ENCODE measurements at places on chromosomes 4 and X. TPM values are rescaled to one million over a fixed set of nuclear protein-coding genes. Genes with fewer than 3 reads are reported as not detected.

ZNF157 gene
- not detected for total RNA-seq

MGAT4D gene
- not detected for total RNA-seq

RNF212 gene
- total RNA-seq = 0.29 TPM

GUCY1A1 gene
- total RNA-seq = 3.7 TPM

SSX4 gene
- not detected for total RNA-seq

FAM53A gene
- total RNA-seq = 0.73 TPM

FGF13 gene
- 0.55 TPM for total RNA-seq

DNA sequence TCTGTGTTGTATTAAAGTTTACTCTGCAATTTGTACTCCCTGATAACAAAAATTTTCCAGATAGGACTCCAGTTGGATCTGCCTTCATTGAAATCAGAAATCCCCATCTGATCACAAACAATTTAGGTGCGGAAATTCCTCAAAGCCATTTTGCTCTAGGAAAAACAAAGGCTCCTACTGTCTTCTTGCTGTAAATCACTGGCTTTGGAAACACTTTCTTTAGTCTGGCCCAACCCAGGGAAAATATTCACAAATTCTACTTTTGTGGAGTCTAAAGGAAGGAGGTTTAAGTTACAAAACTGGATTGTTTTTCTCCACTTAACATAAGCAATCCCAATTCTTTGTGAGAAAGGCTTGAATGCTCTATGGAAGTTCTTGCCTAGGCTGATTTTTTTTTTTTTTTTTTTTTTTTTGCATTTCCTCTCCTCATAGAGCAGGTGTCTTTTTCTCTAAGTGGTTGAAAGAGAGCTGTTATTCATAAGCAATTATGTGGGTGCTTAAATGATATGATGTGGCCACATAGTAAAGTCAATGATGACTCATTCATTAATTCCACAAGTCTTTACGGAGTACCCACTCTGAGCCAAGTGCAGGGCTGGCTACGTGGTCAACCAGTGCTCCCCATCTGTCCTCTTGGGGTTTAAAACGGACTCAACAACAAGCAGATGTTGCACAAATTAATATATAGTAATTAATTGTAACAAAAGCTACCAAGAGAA lies 261.4 kb downstream of the LDB2 start:
- DNase-seq = no peak

DNA sequence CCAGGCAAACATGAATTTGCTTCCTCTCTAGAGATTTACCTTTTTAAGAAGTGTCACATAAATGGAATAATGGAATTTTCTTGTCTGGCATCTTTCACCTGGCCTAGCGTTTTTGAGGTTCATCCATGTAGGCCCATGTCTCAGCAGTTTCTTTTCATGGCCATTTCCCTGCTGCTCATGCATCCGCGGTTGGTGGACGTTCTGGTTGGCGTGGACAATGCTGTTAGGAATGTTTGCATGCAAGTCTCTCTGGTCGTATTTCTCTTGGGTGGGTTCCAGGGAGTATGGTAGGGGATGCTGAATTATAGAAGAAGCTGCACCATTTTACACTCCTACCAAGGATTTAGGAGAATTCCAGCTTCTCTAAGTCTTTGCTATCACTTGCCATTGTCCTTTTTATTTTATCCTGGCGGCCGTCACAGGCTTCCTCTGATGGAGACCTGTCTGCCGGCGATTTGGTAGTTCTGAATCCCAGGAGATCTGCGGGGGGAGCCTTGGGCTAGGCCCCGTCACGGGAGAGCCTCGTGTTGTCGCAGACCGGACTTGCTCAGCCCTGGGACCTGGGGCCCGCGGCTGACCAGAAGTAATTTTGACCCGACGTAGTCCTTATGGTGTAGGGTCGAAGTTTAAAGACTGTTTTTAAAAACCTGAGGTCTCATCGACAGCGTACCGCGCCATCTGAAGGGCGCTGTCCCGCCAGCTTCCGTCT lies 56.9 kb upstream of the TADA2B start:
- no peak for DNase-seq

GRCh38 chrX:124488412-124489161 lies 142.2 kb downstream of the SH2D1A start:
- no peak for DNase-seq

YY2 gene
- total RNA-seq = 1.5 TPM

GRCh38 chrX:79336869-79337815 lies 30.0 kb downstream of the ITM2A start:
- DNase-seq = no peak

SYTL5 gene
- total RNA-seq = 2.3 TPM

UCHL1 gene
- total RNA-seq = not detected

All from right lobe of liver (tissue), 6 donors.